ENCODE measurements at places on chromosomes 4 and X.

DNA sequence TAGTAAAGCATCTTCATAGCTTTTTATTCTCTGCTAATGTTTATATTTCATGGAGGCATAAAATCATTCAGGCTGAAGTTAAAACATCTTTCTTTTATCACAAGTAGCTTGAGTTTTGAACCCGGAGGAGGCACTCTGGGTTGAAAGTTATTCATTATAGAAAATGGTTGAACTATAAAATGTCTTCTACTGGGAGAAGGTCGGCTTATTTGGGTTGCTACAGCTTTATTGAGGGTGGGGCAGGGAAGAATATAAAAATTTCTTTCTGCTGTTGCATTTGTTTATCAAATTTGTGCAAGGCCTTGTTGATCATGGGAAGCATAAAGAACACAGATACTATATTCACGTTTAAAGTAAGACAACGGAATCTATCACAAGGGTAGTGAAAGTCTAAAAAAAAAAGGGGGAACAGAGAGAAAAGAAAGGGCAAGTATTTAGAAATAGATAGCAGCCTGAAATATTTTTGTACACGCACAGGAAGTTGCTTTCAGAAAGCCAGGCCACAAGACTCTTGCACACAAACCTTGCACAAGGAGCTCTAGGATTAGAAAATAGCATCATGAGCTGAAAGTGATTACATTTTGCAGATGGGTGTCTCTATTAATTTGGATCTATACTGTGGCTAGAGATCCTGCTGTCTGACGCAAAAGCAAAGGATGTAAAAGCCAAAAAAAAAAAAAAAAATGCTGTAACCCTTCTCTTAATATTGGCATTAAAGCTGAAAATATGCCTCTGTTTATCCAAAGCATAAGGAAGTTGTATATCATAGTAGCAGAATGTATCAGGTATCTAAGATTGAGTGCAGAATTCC, 37.2 kb upstream of the FAM9C start:
- no peak for DNase-seq

DNA sequence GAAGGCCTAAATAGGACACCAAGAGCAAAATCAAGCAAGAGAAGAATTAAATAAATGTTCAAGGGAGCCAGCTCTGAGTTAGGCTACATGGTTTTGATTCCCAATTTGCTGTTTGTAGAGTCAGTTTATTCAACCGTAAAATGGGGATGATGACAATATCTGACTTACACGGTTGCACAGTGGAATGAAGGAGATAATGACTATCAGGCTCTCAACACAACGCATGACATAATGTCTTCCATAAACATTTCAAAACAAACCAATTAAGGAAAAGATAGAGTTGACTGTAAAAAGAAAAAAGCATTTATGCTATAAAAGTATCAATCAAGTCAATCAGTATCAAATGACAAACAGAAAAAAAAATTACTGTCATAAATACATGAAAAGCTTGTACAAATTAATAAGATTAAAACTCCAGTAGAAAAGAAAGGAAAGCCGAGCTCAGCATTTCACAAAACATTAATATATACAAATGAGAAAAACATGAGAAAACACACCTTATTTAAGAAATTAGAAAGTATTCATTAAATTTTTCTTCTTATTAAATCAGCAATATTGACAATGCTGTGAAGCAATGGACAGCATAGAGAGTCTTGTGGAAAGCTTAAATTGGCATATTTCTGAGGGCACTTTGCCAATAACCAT, 179.0 kb downstream of the SCFD2 start:
- no peak for DNase-seq

DNA sequence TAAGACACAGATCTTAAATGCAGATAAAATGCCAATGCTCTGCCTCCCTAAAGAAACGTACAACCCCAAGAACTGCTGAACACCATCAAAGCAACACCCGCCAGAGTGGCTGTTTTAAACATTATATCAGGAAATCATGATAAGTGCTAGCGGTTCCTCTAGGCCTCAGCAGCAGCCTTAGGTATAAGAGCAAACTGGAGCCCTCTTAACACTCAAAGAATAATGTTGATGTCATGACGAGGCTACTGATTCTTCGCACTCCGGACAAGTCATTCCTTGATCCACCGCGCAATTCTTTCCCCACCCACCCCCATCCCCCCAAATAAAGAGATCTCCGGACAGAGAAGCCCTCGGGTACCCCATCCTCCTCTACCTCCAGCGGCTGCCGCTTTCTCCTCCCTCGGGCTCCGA, 507 bp downstream of the LIN54 start:
- peak; percentile 41 for DNase-seq

- DNase-seq = no peak
Observed at GRCh38 chr4:14065406-14065805, 437.9 kb upstream of the BOD1L1 start.

- DNase-seq = no peak
Observed at GRCh38 chr4:77395481-77395880, 210.1 kb upstream of the CXCL13 start.

DNA sequence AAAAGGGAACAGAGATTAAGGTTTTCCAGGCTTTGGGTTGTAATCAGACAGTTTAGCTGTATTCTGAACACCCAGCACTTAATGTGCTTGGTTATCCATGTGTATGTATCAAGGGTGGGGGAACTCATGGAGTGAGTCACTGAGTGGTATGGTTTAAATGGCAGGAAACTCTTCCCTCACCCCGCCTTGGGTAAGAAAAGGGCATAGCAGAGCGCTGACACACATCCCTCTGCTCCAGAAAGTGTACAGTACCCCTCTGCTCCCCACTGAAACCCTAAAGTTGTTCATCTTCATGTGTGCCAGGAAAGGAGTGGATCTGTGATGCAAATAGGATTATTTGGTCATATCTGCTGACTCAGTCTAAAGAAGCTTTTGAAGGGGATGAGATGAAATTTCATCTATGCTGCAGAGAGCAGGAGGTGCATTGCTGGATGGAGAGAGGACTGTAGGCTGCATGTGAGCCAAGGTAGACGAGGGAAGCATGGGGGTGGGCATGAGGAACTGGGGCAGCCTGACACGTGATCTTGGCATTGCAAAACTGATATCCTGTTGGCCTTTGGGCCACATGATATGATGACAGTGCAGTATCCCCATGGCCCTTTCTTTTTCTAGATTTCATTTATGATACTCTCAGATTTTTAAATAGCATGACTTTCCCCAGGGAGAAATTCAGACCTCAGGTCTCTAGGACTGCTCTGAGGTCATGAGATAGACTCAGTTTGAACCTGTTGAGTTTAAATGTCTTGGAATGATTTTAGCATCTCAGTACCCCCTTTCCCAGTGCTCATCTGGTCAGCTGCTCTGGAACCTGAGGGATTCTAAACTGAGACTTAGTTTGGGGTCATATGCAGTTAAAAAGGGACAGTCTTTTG, 84.8 kb downstream of the TMEM164 start:
- peak; percentile 4 for DNase-seq

DNA sequence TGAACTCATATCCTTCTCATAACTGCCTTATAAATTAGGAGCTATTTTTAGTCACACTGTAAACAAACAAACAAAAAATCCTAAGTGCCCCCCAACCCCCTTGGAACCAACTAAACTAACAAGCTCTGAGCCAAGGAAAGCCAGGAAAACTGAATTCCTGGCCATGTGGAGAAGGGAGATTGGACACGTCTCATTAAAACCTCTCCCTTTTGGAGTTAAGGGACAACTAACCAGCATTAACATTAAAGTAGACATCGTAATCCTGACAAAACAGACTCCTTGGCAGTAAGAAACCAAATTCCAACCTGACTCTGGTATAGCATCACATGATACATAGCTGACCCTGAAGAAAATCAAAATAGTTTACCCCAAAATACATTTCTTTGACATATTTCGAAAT, 937.1 kb upstream of the GRIA3 start:
- DNase-seq = no peak

DNA sequence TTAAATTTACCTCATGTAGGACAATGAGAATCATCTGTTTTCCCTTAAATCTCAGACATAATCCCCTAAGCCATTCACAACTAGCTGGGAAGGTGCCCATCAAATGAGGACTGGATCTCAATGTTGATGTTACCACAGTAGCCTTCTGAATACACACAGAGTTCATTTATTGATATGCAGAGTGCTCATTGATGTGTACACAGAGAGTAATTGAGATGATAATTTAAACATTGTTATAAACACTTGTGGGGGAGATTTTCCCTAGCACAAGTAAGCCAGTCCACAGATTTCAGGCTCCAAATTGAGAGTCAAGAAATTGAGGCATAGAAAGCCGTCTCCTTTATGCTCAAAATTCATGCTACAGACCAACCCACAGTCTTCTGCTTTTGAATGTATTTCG, 273.4 kb upstream of the TRPC5 start:
- no peak for DNase-seq

DNA sequence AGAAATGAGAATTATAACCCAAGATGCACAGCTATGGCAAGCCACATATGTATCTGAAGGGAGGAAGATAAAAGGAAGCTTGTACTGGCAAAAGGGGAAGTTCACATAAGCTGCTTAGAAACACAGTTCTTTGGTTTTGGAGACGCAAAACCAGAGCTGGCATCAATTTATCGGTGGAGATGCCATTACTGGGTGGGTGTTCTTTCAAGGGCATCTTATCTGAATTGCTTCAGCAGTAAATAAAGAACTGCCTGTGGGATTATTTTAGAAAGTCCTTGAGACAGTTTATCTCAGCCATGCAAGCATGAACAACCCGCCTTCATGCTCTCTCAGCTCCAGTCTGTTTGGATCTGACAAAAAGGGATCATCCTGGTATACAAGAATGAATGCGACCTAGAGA, 60.8 kb downstream of the DDX60 start:
- no peak for DNase-seq

- DNase-seq = no peak
Observed at GRCh38 chrX:105608745-105609144, 213.6 kb upstream of the NRK start.

GRCh38 chr4:68929076-68929737, 22.4 kb downstream of the UGT2A3 start:
- DNase-seq = no peak

- DNase-seq = no peak
Observed at GRCh38 chr4:110869862-110870572, 247.1 kb upstream of the PITX2 start.

GRCh38 chrX:54695816-54696487, 102.1 kb downstream of the ITIH6 start:
- no peak for DNase-seq

DNA sequence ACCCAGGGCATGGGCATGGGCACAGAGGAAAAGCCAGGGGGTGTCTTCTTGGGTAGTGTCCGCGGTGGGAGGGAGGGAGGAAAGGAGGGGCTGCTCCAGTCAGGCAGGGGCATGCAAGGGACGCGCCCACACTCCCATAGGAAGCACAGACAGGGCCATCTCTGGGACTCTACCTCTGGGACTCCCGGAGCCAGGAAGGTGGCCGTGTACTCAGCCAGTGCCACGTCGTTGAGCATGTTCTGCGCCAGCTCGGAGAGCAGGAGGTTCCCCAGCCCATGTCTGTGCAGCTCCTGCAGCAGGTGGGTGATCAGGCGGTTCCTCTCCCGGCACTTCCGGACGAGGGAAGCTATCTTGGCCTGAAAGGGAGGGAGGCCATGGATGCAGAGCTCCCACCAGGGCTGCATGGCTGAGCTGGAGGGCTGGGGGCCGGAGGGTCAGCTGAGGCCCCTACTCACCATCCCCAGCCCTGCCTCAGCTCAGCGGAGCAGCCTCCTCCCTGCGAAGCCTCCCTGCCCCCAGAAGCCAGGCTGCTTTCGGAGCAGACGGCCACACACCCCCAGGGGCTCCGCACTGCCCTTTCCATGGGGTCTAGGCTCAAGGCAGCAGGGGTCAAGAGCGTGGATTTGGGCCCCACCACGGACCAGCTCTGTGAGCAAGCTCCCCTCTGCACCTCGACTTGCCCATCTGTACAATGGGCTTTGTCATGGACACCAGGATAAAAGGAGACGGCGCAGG, 44.6 kb downstream of the C4orf50 start:
- DNase-seq = no peak

GRCh38 chr4:90951037-90951436, 823.8 kb downstream of the CCSER1 start:
- DNase-seq = no peak

- no peak for DNase-seq
Observed at GRCh38 chrX:150038986-150039599, 100.8 kb upstream of the EOLA2 start.

DNA sequence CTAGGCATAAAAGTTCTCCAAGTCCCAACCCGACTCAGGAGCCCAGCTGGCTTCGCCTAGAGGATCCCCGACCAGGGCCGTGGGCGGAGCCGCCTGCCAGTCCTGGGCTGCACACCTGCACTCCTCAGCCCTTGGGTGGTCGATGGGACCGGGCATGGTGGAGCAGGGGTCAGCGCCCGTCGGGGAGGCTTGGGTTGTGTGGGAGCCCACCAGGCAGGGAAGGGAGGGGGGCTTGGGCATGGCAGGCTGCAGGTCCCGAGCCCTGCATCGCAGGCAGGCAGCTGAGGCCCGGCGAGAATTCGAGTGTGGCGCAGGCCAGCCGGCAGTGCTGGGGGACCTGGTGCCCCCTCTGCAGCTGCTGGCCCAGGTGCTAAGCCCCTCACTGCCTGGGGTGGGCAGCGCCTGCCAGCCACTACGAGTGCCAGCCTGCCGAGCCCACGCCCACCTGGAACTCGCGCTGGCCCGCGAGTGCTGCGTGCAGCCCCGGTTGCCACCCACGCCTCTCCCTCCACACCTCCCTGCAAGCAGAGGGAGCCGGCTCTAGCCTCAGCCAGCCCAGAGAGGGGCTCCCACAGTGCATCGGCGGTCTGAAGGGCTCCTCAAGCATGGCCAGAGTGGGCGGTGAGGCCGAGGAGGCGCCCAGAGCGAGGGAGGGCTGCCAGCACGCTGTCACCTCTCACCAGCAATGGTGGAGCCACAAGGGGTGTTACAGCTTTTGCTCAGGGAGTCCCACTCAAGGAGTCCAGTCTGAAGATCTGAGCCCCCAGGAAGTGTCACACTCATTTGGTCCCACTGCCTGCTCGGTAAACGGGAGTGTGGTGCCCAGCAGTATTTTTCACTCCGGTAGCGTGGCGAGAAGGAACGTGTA, 38.9 kb downstream of the SPRY1 start:
- no peak for DNase-seq

- DNase-seq = no peak
Observed at GRCh38 chr4:4602468-4602867, 60.6 kb upstream of the STX18 start.

- no peak for DNase-seq
Observed at GRCh38 chrX:50838820-50839600, 25.0 kb upstream of the SHROOM4 start.

DNA sequence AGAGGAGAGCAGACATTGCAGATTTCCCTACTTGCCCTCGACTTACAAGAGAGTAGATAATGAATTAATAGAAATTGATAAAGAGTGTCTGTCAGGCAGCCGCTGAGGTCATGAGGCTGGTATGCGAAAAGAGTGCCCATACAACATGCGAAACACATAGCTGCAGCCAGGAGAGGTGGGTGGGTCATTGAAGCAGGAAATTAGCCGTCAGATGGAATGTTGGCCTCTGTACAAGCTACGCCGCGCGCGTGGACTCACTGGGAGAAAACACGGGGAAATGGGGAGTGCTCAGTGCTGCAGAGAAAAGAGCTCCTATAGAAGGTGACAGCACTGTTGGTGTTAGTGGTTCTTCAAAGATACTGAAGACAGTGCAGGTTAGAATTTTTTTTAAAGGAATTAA, 125.1 kb downstream of the RAPGEF2 start:
- DNase-seq = no peak

- DNase-seq = no peak
Observed at GRCh38 chr4:162350331-162350730, 186.5 kb upstream of the FSTL5 start.

- no peak for DNase-seq
Observed at GRCh38 chrX:71623714-71624113, 5.4 kb upstream of the CXCR3 start.

- no peak for DNase-seq
Observed at GRCh38 chrX:20481632-20482031, 214.9 kb upstream of the RPS6KA3 start.

All from CD4-positive, alpha-beta T cell treated with Interferon alpha-2 for 1 hour (primary cell).